ENCODE measurements at places on chromosomes 1 and 21.

- H3K4me1 ChIP-seq, result no peaks in the 10 kb centered on the region
- DNase-seq, result no peak
- H3K27me3 ChIP-seq, result no peaks in the 10 kb centered on the region
- H3K4me3 ChIP-seq, result no peak overlapping the region
- H3K27ac ChIP-seq, result no peak overlapping the region
- H3K36me3 ChIP-seq, result no peaks in the 10 kb centered on the region
These were observed 82.1 kb downstream of the GFI1 start for GRCh38 chr1:92404661-92405060.

GRCh38 chr1:77533660-77534305, 148.7 kb downstream of the ZZZ3 start:
- DNase-seq, result peak; percentile 77
- H3K36me3 ChIP-seq, result no peaks in the 10 kb centered on the region
- no peak overlapping the region for H3K4me3 ChIP-seq
- no peaks in the 10 kb centered on the region for H3K4me1 ChIP-seq

GRCh38 chr1:230166366-230167132, 99.5 kb downstream of the GALNT2 start:
- H3K27ac ChIP-seq, result no peak overlapping the region
- H3K4me3 ChIP-seq, result no peak overlapping the region
- no peak for DNase-seq
- peaks cover 9% of the 10 kb centered on the region for H3K36me3 ChIP-seq
- H3K27me3 ChIP-seq, result no peaks in the 10 kb centered on the region
- H3K4me1 ChIP-seq, result peaks cover 39% of the 10 kb centered on the region

DNA sequence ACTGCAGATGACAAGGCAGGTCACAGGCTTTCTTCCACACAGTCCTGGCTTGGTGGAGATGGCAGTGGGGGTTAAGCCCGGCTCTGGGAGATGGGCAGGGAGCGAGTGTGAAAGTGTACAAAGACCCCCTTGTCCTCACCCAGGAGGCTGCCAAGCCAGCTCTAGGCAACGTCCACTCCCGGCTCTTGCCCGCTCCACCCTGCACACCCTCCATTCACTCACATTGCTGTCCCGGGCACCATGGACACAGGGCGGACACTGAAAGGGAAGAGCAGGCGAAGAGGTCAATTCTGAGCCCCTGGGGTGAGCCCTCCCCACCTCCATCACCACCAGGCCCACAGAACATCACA, 8.9 kb downstream of the COL16A1 start:
- no peaks in the 10 kb centered on the region for H3K4me1 ChIP-seq
- DNase-seq, result no peak
- H3K36me3 ChIP-seq, result no peaks in the 10 kb centered on the region
- no peaks in the 10 kb centered on the region for H3K27me3 ChIP-seq
- no peak overlapping the region for H3K27ac ChIP-seq

DNA sequence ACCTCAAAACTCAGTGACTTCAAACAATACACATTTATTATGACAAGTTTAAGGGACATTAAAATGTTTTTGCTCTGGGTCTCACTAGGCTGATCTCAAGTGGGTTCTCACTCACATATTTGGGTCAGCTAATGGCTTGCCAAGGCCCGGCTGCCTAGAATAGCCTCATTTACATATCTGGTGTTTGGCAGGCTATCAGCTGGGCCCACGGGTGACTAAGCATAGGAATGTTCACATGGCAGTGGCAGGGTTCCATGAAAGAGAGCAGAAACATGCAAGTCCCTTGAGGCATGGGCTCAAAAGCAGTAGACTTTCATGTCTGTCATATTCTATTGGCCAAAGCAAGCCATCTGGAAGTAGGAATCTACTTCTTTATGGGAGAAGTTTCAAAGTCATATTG, 492.6 kb downstream of the KCNT2 start:
- H3K36me3 ChIP-seq, result no peaks in the 10 kb centered on the region
- no peak overlapping the region for H3K27ac ChIP-seq
- no peak overlapping the region for H3K4me3 ChIP-seq
- no peaks in the 10 kb centered on the region for H3K27me3 ChIP-seq

- H3K27me3 ChIP-seq, result peaks cover 27% of the 10 kb centered on the region
- H3K4me1 ChIP-seq, result no peaks in the 10 kb centered on the region
- H3K27ac ChIP-seq, result no peak overlapping the region
- no peak for DNase-seq
These were observed 3.1 kb upstream of the PGBD5 start for GRCh38 chr1:230429067-230429735.

DNA sequence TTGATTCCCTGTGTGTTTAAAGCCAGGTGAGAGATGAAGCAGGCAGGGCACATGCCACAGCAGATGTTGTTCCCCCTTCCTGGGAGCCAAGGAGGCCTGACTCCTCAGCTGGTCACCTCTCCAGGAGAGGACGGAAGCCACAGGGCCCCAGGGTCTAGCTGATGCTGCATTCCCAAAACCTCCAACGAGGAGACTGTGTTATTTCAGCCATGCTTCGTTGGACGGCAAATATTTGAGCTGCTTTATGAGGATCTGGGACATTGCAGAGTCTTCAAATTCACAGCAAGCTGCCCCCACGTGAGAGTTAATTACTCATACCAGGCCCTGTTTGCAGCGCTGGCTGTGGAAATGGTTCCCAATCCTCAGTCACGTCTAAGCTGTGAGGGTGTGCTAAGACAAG, 85.3 kb downstream of the CDC7 start:
- no peaks in the 10 kb centered on the region for H3K36me3 ChIP-seq
- H3K4me1 ChIP-seq, result no peaks in the 10 kb centered on the region
- no peak overlapping the region for H3K4me3 ChIP-seq

DNA sequence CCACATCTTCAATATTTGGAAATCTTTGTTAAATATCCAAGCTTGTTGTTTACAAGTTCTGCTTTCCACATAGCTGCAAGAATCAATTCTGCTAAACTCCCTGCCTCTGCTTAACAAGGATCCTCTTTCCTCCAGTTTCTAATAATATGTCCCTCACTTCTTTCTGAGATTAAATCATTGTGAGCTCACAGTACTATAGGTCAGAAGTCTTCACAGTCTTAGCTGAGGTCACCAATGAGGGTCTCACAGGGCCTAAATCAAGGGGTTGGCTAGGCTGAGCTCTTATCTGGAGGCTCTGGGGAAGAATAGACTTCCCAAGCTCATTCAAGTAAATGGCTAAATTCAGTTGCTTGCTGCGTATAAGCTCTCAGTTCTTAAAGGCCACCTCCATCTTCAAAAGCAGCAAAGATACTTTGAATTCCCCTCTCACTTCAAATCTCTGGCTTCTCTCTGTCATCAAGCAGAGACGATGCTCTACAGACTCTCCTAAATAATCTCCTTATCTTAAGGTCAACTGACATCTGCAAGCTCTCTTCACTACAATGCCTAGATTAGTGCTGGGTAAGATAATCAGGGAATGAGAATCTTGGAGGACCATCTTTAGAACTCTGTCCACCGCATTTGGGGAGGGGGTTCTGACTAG, 175.3 kb downstream of the PLPPR4 start:
- no peaks in the 10 kb centered on the region for H3K36me3 ChIP-seq
- no peaks in the 10 kb centered on the region for H3K4me1 ChIP-seq

- DNase-seq, result no peak
- H3K27ac ChIP-seq, result peak overlapping the region; percentile 87
- H3K27me3 ChIP-seq, result no peaks in the 10 kb centered on the region
These were observed 1.1 kb upstream of the LBR start for GRCh38 chr1:225428881-225429455.

DNA sequence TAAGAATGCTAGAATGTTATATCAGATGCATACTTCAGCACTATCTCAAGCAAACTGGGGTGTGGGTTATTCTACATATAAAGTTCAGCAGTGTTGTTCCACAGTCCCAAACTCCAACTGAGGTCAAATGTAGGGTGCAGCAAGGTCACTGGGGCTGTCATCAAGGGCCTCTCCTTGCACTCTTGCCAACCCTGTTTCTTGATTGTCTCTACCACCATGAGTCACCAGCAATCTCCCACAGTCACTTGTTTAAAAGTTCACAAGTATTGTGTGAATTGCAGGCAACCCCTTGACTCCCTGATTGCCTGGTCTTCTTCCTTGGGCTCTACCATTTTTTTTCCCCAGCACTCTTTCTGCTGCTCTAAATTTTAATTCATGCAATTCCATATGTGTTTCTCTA, 10.6 kb downstream of the METTL18 start:
- H3K27me3 ChIP-seq, result peaks cover 2% of the 10 kb centered on the region
- no peaks in the 10 kb centered on the region for H3K36me3 ChIP-seq
- no peak overlapping the region for H3K4me3 ChIP-seq
- H3K27ac ChIP-seq, result no peak overlapping the region
- no peak for DNase-seq
- no peaks in the 10 kb centered on the region for H3K4me1 ChIP-seq

GRCh38 chr21:32819694-32820093, 48.1 kb upstream of the PAXBP1 start:
- no peak overlapping the region for H3K4me3 ChIP-seq
- no peak overlapping the region for H3K27ac ChIP-seq
- peaks cover 15% of the 10 kb centered on the region for H3K27me3 ChIP-seq
- H3K4me1 ChIP-seq, result no peaks in the 10 kb centered on the region
- DNase-seq, result no peak

GRCh38 chr1:11537854-11538591, 59.1 kb downstream of the DISP3 start:
- no peak overlapping the region for H3K4me3 ChIP-seq
- H3K27ac ChIP-seq, result no peak overlapping the region
- H3K27me3 ChIP-seq, result peaks cover 30% of the 10 kb centered on the region
- no peaks in the 10 kb centered on the region for H3K36me3 ChIP-seq
- DNase-seq, result no peak

GRCh38 chr1:2971101-2971501, 50.2 kb upstream of the ACTRT2 start:
- no peaks in the 10 kb centered on the region for H3K36me3 ChIP-seq
- no peak overlapping the region for H3K4me3 ChIP-seq
- H3K27ac ChIP-seq, result no peak overlapping the region
- H3K4me1 ChIP-seq, result no peaks in the 10 kb centered on the region
- no peak for DNase-seq

- no peak overlapping the region for H3K4me3 ChIP-seq
- no peaks in the 10 kb centered on the region for H3K27me3 ChIP-seq
- H3K27ac ChIP-seq, result no peak overlapping the region
- H3K36me3 ChIP-seq, result no peaks in the 10 kb centered on the region
These were observed 49.3 kb downstream of the COL18A1 start for GRCh38 chr21:45454060-45454925.

GRCh38 chr1:222769181-222769580, 32.2 kb downstream of the FAM177B start:
- H3K4me1 ChIP-seq, result no peaks in the 10 kb centered on the region
- H3K4me3 ChIP-seq, result no peak overlapping the region
- no peak overlapping the region for H3K27ac ChIP-seq
- no peaks in the 10 kb centered on the region for H3K27me3 ChIP-seq
- no peak for DNase-seq

- no peaks in the 10 kb centered on the region for H3K36me3 ChIP-seq
- H3K27me3 ChIP-seq, result no peaks in the 10 kb centered on the region
- H3K27ac ChIP-seq, result no peak overlapping the region
- H3K4me3 ChIP-seq, result no peak overlapping the region
- H3K4me1 ChIP-seq, result no peaks in the 10 kb centered on the region
These were observed 135.3 kb downstream of the BRINP2 start for GRCh38 chr1:177306019-177306415.

DNA sequence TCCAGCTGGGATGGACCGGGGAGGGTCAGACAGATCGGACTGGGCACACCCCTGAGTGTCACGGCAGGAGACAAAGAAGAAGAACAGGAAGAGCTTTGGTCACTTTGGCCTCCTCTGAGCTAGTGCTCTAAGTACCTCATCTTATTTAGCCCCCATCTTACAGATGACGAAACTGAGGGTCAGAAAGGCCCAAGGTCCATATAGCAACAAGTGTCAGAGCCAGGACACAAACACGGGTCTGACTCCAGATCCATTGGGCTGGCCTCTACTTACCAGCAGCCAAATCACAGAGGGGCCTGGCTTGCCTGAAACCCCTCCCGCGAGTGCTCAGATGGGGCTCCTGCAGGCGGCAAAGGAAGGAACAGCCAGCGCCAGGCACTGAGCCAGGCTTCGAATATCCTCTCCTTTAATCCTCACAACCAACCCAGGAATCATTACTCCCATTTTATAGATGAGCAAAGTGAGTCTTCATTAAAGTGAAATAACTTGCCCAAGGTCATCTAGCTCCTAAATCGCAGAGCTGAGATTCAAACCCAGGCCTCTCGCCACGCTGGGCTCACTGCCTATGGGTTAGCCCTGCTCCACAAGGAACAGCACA, 25.7 kb upstream of the SELENON start:
- peaks cover 36% of the 10 kb centered on the region for H3K27me3 ChIP-seq
- peaks cover 31% of the 10 kb centered on the region for H3K4me1 ChIP-seq
- no peak for DNase-seq
- no peaks in the 10 kb centered on the region for H3K36me3 ChIP-seq
- H3K4me3 ChIP-seq, result no peak overlapping the region
- no peak overlapping the region for H3K27ac ChIP-seq

DNA sequence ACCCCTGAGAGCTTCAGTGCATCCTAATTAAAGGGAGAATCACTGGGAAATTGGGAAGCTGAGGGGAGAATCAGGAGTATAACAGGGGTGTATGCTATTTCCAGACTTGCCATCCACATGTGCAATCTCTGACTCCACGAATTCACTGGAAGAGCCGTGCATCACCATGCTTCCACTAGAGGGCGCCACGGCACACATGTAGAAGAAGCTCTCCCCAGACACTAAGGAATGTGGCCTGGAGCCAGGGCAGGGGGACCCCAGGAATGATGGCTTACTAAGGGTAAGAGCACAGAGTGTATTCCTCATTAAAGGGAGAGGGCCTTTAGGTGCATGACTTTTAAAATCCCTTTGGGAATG, 81.5 kb downstream of the ABCA4 start:
- peak; percentile 61 for DNase-seq
- no peak overlapping the region for H3K4me3 ChIP-seq
- no peaks in the 10 kb centered on the region for H3K4me1 ChIP-seq
- H3K36me3 ChIP-seq, result no peaks in the 10 kb centered on the region
- H3K27ac ChIP-seq, result no peak overlapping the region

DNA sequence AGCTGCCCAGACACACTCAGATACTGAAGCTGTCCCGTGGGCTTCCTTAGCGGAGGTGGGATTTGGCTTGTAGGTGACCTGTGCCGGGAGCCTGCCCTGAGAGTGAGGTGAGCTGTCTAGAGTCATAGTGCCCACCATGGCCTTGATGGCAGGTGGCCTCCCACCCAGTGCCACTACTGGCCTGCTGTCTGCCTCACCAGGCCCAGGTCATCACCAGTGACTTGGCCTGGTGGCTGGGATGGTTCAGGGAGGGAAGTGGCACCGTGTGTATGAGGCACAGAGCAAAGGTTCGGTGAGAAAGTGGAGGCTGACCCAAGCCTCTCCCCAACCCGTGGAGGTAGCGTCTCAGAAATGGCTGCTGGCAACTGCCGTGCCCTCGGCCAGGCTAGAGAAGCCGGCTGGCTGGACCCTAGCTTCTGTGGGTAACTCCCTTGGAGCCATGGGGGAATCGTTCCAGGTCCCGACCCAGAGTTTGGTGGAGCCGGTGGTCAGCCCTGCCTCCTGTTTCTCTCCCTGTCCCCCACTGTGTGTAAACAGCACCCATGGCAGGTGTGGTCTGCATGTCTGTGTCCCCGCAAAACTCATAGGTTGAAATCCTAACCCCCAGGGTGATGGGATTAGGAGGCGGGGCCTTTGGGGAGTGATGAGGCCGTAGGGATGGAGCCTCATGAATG, 155.4 kb upstream of the C1orf174 start:
- no peaks in the 10 kb centered on the region for H3K36me3 ChIP-seq
- H3K27me3 ChIP-seq, result peaks cover 67% of the 10 kb centered on the region
- H3K27ac ChIP-seq, result no peak overlapping the region
- DNase-seq, result no peak
- no peaks in the 10 kb centered on the region for H3K4me1 ChIP-seq
- no peak overlapping the region for H3K4me3 ChIP-seq

Data from K562 (cell line).